ENCODE measurements at places on chromosomes 2 and 18. TPM values are rescaled to one million over a fixed set of nuclear protein-coding genes. Genes with fewer than 3 reads are reported as not detected.

GRCh38 chr2:172279813-172280212, 147.6 kb upstream of the ITGA6 start:
- no peak for DNase-seq

Gene TRIP12
- 204 TPM for total RNA-seq

Gene POTEI
- total RNA-seq = 0.03 TPM

Gene SLC30A3
- not detected for total RNA-seq
